ENCODE measurements at places on chromosomes 3 and 15.

GRCh38 chr15:28969511-28970085, 83.8 kb downstream of the APBA2 start:
- DNase-seq = no peak

DNA sequence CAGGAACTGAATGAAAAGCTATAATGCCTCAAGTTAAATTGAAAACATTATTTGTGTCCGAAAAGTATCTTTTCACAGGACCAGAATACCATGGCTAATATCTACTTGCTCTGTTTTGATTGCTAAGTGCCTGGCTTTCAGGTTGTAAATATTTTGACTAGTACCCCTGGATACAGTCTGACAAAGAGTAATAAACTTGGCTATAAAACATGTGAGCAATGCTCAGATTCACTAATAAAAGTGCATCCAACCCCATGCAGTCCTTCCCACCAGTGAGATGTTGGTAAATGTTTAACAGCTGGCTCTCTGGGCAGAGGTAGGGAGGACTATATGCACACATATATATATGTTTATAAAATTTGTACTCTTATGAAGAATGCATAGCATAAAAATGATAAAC, 281.8 kb upstream of the TGFBR2 start:
- DNase-seq = no peak

GRCh38 chr3:183924956-183925355, 40.3 kb upstream of the PARL start:
- peak; percentile 18 for DNase-seq

GRCh38 chr3:149417174-149417573, 39.7 kb upstream of the TM4SF1 start:
- no peak for DNase-seq

DNA sequence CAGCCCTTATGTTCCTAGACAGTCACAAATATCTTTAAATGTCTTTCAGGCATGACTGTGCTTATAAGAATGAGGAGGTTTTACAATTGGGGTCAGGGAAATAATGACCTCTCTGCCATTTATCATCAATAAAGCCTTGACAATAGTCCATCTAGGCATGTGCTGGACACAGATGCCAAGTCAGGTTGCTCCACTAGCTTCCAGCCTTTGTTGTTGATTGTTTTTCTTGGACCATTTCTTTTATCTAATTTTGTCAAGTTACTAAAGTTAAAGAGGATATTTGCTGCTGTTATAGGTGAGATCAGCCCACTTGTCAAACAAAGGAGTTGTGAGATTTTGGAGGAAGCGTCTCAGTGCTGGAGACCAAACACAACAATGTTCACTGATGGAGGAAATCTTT, 628.0 kb downstream of the ROBO2 start:
- no peak for DNase-seq

- no peak for DNase-seq
Observed at GRCh38 chr3:71380096-71380495, 203.4 kb downstream of the FOXP1 start.

- no peak for DNase-seq
Observed at GRCh38 chr3:172530566-172530965, 7.3 kb upstream of the TNFSF10 start.

DNA sequence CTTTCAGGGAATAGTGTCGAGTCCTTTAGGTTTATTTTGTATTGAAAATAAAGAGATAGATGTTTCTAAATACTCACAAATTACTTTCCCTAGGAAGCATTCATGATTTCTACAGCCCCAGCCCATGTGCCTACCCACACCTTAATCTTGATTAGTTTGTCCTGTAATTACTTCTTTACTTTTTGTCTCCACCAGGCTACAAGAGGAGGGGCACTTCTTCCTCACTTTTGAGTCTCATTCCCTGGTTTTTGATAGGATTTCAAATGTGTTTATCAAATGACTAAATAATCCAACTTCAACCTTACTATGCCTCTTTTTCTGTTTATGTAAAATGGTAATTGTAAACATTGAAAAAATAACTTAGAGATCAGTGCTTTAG, 1.8 kb downstream of the PXK start:
- DNase-seq = no peak

GRCh38 chr3:17125738-17126442, 241.1 kb downstream of the PLCL2 start:
- no peak for DNase-seq

DNA sequence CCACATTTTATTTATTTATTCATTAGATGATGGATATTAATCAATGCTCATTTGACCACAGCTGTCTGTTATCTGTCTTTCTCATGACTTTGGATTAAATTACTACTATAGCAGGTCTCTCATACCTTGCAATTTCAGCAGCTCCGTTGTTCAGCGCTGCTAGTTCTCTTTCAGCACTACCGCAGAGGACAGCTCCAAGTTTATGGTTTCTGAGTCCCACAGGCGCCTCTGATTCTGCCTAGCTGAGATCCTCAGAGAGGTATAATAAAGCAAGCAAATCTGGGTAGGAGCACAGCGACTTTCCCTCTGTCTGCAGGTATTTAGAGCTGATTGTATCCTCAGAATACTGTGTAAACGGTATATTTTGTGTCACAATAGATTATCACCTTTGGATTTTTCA, 204.9 kb downstream of the CNTN4 start:
- peak; percentile 6 for DNase-seq

DNA sequence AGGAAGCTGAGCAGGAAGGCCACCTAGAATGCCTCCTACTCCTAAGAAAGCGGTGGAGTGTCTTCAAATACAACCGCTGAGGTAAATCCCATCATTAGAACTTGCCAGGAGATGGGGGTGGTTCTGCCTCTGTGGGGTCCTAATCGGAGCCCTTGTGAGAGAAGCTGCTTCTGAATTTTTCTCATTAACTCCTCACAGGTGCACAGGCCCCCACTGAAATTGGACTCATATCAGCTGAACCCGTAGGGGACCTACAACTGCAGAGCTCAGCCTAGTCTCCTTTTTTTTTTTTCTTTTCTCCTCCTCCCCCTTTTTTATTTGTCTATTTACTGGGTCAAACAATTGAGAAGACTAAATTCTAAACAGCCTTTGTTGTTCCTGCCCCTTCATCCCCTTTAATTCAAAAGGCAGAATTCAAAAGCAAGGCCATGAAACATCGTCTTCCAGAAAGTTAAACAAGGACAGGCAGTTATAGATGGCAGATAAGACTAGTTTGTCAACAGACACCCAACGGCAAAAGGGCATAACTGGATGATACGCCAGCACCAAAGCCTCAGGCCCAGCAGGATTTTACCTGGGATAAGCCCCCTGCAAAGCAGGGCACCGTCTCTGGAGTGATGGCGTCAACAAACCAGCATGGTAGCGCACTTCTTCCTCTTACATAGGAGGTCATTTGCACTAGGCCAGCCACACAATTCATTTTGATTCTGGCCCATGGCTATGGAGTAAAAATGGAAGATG, 213.7 kb upstream of the HES1 start:
- DNase-seq = no peak

GRCh38 chr15:90633360-90633759, 83.8 kb upstream of the BLM start:
- no peak for DNase-seq

GRCh38 chr15:91183596-91183995, 83.5 kb downstream of the SV2B start:
- DNase-seq = no peak

- no peak for DNase-seq
Observed at GRCh38 chr3:194225988-194226663, 90.2 kb downstream of the HES1 start.

DNA sequence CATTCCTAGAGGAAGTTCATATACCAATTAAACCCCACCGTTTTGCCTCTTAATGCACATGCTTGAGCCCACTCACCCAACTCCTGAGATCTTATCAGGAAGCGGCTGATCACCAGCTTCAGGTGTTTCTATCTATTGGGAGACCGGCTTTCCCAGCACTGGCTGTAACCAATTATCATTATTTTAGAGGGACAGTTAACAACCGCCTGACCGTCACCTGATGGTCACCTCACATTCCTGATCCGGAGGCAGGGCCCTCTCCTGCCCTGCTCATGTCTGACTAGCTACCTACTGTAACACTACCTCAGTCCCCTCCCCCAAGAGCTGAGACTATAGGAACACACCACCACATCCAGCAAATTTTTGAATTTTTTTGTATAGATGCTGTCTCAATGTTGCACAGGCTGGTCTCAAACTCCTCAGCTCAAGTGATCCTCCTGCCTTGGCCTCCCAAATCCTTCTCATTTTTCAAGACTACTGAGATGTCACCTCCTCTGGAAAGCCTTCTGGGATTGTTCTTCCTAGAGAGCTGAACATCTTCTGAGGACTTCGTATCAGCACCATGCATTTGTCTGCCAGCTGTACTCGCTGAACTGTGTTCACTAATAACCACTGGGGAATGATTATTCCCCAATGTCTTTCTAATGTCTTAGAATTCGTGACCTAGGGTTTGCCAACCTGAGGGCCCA, 84.8 kb downstream of the LSM3 start:
- DNase-seq = no peak

- DNase-seq = peak; percentile 15
Observed at GRCh38 chr3:196207833-196208607, 3.2 kb downstream of the ZDHHC19 start.

- DNase-seq = peak; percentile 6
Observed at GRCh38 chr3:82080261-82080660, 318.8 kb upstream of the GBE1 start.

DNA sequence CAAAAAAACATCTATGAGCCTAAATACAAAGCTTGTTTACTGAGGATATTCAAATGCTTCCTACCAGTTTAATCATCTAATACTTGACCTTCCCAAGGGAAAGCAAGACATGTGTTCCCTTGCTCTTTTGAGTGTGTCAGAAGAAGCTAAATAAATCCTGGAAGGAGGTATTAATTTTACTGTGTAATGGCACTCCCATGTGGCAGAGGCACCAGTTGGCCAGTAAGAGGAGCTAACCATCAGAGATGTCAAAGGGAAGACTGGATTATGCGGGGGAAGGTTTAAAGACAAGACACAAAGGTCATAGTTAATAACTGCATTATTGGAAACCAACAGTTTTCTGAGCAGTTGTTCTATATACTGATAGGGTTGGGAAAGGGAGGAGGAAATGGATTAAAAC, 125.1 kb downstream of the SUCLG2 start:
- DNase-seq = no peak

GRCh38 chr3:56952061-56952460, 108.4 kb upstream of the SPATA12 start:
- DNase-seq = no peak

GRCh38 chr3:110519071-110519470, 552.5 kb upstream of the NECTIN3 start:
- no peak for DNase-seq
